ENCODE measurements at places on chromosomes 4 and X. TPM values are rescaled to one million over a fixed set of nuclear protein-coding genes. Genes with fewer than 3 reads are reported as not detected.

DNA sequence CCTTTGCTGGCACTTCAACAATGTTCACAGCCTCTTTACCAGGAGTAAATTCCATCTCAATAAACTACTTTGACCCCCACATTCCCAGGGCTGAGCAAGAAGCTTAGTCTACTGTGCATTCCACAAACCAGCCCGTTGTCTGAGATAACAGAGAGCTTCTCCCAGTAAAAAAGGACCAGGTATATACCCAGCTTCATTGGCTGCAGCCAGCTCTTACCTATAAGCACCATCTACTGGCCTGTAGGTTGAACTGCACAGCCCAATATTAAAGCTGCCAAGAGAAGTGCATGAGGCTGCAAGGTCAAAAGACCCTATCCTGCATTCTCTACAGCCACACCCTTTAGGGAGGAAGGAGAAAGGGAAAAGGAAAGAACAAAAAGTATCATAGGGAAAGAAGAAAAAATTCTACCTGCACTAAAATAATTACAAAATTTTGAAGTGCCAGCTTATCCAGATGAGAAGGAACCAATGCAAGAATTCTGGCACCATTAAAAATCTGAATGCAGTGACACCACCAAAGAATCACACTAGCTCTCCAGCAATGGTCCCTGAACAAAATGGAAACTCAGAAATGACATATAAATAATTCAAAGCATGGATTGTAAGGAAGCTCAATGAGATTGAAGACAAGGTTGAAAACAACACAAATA, 45.7 kb upstream of the INTU start:
- ATAC-seq: peak; percentile 50

GRCh38 chr4:83748711-83749110, 212.8 kb downstream of the GPAT3 start:
- ATAC-seq: no peak

DNA sequence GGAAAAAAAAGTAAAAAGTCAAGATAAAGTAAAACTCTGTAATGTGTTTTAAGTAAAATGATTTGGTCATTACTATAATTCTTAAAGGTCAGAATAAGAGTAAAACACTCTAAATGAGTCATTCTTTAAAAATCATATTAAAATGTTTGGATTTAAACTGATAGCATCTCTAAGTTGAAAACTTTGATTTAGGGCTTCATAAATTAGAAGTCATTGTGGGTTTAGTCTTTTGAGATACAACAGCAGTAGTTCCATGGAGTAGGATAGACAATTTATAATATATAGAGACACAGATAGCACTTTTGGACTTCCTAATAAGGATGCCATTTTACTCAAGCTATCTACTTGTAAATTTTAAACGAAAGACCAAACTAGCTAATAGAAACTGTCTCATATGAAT, 77.1 kb upstream of the PABPC4L start:
- no peak for ATAC-seq

- ATAC-seq: no peak
Observed at GRCh38 chr4:3440011-3440410, 1.8 kb upstream of the HGFAC start.

- ATAC-seq: no peak
Observed at GRCh38 chr4:121112530-121112929, 40.2 kb upstream of the NDNF start.

Gene TMEM187
- 10.1 TPM for total RNA-seq

DNA sequence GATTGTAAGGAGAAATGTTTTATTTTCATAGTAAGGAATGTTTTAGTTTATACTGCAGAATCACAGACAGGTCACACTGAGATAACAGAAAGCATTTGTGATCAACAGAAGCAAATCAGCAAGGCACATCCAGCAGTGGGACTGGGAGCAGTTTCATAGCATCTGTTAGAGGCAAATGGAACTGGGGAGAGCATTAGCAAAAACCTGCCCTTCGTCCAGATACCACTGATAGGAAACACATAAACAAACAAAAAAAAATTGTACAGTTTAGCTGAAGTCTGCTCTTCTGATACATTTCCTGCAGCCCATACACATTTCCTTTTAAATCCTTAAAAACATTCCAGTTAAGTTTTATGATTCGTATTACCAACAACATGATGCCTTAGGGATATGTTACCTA, 374.3 kb downstream of the PCDH7 start:
- ATAC-seq: no peak

Gene TEX13A
- total RNA-seq: not detected

GRCh38 chr4:10576236-10576635, 108.3 kb downstream of the CLNK start:
- ATAC-seq: no peak

DNA sequence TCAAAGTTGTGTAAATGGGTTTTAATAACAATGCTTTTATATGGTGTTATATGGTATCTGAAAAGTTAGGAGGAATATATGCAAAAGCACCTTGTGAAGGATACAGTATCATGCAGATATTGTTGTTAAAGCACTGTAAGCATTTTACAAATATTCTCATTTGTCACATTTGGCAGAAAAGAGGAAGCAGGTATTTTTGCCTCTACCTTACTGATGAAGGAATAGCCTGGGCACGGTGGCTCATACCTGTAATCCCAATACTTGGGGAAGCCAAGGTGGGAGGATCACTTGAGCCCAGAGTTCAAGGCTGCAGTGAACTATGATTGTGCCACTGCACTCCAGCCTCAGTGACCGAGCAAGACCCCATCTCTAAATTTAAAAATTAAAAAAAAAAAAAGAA, 12.2 kb upstream of the GDPD2 start:
- no peak for ATAC-seq

Gene UGT8
- 1.5 TPM for total RNA-seq

Gene CDKN2AIP
- 13.9 TPM for total RNA-seq

Gene ANAPC4
- 19.7 TPM for total RNA-seq

- ATAC-seq: peak; percentile 1
Observed at GRCh38 chr4:104424475-104424941, 70.2 kb downstream of the CXXC4 start.

Gene ADGRG2
- total RNA-seq: 1.7 TPM

DNA sequence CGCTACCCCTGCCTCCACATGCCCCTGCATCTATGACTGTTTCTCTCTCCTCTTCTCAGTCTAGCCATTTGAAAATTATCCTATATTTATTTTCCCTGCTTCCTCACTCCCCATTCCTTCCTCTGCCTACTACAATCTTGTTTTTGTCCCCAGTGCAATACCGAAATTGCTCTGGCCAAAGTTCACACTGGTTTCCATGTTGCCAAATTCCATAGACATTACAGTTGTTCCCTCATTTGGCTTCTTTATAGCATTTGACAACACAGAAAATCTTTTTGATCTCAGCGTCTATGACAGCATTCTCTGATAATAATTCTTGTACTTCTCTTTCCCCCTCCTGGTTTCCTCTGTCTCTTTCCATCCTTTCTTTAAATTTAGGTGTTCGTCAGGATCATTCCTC, 99.4 kb downstream of the GPR82 start:
- no peak for ATAC-seq

DNA sequence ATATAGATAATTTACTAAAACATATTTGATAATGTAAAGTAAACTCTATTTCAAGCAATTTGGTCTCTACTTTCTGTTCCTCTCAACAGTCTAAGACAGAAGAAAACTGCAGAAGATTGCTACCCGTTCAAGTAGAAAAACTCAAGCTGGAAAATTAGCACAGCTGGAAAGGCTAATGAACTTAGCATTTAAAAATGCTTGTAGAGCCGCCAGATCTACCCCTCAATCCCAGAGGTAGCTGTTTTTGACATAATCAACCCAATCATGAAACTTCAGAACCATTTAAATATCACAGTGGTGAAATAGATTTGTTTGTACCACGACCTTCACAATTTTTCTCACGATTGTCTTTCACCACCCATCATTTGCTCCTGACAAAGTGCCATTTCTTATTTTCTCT, 479.5 kb downstream of the SPRY1 start:
- ATAC-seq: no peak

GRCh38 chrX:112696481-112696880, 16.7 kb upstream of the LHFPL1 start:
- ATAC-seq: no peak

Gene USP11
- 116 TPM for total RNA-seq

- ATAC-seq: no peak
Observed at GRCh38 chr4:100805538-100805937, 287.7 kb upstream of the EMCN start.

GRCh38 chrX:369563-370101, 17.1 kb downstream of the PPP2R3B start:
- ATAC-seq: no peak

Gene CLGN
- 21.8 TPM for total RNA-seq

GRCh38 chrX:150308532-150309157, 54.5 kb upstream of the MAMLD1 start:
- ATAC-seq: no peak

DNA sequence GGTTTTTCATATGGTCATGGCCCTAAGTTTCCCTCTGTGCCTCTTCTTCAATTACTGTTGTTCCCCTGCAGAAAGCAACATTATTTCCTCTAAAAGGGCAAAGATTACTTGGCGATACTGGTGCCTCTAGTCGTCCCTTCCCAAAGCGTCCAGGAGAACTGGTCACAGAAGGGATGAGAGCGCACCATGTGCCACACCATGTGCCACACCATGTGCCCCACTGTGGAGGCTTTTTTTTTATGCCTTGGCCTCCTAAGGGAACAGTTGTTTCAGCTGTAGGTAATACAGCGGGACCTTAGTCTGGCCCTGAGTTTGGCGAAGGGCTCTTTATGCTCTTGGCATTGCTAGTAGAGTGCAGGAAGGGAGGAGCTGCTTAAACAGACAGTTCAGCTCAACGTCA, 11.5 kb upstream of the FGG start:
- ATAC-seq: no peak

DNA sequence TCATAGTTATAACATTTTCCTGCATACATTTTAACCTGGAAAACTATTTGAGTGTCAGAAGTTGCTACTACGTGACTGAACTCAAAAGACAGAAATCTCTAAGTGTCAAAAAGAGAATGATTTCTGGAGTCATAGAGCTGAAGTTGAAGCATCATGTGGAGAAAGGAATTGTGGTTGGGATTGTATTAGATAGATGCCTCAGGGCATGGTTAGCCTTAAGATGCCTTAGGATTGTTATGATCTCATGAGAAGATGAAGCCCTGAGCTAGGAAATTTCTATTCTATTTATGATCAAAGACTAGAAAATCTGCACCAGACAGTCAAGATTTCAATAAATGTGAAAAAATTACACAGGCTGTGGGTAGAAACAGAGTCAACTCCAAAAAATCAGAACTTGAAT, 20.2 kb downstream of the EPGN start:
- no peak for ATAC-seq

DNA sequence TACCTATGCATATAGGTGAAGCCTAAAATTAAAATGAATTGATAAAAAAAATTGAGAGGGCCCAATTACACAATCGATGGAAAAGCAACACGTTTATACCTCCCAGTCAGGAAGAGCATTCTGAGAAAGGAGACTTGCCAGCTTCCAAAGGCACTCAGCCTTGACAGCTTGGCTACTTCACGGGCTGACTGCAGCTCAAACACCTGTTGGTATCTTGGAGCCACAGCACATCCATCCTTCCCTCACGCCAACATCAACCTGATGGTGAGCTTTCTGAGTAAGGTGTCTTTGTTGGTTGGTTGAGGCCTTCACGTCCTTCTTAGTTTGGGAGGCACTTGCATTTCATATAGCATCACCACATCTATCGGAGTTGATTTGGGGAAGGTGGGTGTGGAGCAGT, 598.9 kb upstream of the DIPK2B start:
- no peak for ATAC-seq

Gene BCLAF3
- total RNA-seq: 11.8 TPM

DNA sequence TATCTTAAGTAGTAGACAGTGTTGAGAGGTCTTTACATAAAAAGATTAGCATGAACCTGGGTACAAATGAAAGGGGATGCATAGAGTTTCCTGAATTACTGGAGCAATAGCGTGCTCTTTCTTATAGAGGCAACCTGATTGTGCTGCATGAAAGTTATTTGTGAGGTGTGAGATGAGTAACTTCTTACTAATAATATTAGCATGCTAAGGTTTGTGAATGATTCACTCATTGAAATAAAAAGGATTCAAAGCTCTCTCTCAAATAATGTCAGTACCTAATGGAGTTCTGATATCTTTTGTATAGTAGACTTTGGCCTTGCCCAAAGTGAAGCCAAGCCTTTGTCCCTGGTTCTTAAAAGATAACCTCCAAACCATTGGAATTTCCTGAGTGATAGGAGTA, 131.0 kb upstream of the CXXC4 start:
- no peak for ATAC-seq

DNA sequence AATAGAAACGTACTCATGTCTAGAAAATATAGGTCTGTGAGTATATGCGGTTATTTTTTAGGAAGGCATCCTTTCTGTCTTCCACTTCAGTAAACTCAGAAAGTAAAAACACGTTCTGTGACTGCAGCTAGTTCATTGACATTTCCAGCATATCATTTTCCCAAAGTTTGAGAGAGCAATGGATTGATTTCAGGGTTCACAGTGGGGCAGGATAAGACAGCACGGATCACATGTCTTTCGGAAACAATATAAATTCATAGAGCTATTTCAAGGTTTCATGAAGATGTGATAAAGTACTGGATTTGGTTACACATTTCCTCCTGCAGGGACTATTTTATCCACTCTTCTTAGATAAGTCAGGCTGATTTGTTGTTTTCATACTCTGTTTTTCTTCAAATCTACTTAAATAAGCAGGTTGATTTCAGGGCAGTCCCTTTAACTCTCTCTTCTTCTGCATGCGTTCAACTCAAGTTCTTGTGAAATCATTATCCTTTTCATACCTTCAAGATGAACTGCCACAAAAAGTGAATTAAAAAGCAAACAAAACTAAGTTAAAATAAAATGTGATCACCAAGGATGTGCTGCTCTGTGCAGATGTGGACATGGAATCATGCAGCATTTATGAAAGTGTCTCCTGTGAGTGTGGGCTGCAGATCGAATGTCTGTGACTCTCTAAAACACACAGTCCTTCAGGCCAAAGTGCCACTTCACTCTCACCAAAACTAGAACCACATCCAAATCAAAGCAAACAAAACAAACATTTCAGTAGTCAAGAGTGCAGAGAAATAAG, 187.7 kb downstream of the UNC5C start:
- ATAC-seq: no peak

Gene ODAM
- not detected for total RNA-seq

Gene TRIM75
- total RNA-seq: 0.28 TPM

Gene CT45A2
- total RNA-seq: not detected
